ENCODE measurements at places on chromosomes 6 and 20. TPM values are rescaled to one million over a fixed set of nuclear protein-coding genes. Genes with fewer than 3 reads are reported as not detected.

Gene SNAP91
- polyA plus RNA-seq: not detected

DNA sequence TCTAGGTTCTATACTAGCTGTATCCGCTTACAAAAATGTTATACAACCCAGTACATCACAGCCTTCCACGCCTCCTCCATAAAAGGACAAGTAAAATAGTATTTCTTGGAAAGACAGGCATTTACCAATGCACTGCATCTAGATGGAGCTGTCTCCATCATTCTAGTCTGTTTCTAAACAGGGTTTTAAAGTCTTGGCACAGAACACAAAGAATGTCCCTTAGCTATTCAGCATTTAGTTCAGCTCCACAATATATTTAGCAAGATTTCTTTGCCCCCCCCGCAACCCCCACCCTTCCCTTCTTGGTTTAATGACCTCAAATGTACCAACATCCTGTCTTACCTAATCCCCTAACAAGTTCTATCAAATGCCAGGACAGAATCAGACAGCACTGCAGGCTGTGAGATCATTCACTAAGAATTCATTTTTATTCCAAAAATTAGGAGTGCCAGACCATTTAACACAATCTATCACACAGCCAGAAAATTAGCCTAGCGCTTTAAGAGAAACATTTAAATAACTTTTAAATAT lies 198.6 kb downstream of the BACH2 start:
- peak; percentile 83 for DNase-seq

GRCh38 chr6:105077596-105078385 lies 102.0 kb downstream of the POPDC3 start:
- DNase-seq: no peak

Gene MYBL2
- 6.4 TPM for polyA plus RNA-seq

Gene TAF11
- 15.2 TPM for polyA plus RNA-seq

Gene BFSP1
- 2.3 TPM for polyA plus RNA-seq

GRCh38 chr6:111024681-111025080 lies 42.8 kb downstream of the RPF2 start:
- DNase-seq: no peak

DNA sequence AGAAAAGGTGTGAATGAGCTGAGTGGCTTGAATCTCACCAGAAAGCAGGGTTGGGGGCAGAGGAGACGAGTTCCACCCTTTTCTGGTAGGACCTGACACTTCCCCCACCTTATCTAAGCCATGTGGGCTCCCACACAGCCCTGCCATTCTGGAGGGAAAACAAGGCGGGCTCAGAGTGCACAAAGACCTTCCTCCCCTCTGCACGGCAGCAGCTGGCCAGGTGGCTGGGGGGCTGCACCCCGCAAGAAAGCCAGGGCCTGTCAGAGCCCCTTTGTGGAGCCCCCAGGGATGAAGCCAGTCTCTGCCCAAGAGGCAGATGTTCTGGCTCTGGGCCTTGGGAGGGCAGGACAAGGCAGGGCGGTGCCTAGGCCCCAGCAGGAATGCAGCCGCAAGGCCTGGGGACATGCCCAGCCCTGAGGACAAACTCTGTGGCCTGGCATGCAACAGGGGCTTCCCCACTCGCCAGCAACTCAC lies 48.4 kb upstream of the DSN1 start:
- DNase-seq: peak; percentile 19

DNA sequence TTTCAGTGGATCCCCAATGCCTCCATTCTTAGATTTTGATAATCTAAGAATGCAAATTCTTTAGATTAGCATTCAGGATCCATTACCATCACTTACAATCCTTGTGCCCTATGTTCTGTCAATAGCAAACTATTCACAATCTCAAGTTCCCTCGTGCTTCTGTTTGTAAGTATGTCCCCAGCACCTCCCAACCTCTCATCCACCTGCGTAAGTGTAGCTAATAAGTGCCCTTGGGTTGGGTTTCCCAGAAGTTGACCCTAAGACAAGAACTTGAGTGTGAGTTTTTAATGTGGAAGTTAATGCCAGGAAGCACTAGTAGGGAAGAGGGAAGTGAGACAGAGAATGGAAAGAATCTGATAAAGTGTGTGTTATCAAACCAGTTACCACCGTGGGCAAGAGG lies 72.6 kb upstream of the PAK5 start:
- DNase-seq: no peak

Gene ABHD16B
- polyA plus RNA-seq: not detected

- no peak for DNase-seq
Measured at GRCh38 chr20:63962426-63963347, 6.5 kb upstream of the UCKL1 start.

- DNase-seq: no peak
Measured at GRCh38 chr20:56437196-56437960, 25.3 kb downstream of the CASS4 start.

DNA sequence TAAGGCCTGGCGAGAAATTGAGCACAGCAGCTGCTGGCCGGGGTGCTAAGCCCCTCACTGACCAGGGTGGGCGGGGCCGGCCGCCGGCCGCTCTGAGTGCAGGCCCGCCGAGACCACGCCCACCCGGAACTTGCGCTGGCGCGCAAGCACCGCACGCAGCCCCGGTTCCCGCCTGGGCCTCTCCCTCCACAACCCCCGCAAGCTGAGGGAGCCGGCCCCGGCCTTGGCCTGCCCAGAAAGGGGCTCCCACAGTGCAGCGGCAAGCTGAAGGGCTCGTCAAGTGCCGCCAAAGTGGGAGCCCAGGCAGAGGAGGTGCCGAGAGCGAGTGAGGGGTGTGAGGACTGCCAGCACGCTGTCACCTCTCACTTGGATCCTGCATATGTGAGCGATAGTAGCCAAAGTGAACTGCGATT lies 251.2 kb downstream of the GJA1 start:
- DNase-seq: no peak

Gene ZNF165
- 0.38 TPM for polyA plus RNA-seq

Gene SLC22A1
- polyA plus RNA-seq: 0.11 TPM

DNA sequence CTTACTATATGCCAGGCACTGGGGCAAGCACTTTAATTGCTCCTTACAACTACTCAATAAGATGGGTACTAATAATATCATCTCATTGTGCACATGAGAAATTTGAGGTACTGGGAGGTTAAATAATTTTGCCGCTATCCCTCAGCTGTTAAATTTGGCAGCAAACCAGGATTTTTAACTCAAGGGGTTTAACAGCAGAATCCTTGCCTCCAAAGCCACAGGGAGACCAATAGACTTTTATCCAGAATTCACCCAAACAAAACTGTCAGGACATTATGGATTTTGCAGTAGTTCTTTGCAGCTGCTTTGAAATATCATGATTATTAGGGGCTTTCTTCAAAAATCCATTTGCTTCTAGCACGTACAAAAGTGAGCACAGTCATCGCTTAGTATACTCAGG lies 136.2 kb downstream of the RPS12 start:
- DNase-seq: no peak

DNA sequence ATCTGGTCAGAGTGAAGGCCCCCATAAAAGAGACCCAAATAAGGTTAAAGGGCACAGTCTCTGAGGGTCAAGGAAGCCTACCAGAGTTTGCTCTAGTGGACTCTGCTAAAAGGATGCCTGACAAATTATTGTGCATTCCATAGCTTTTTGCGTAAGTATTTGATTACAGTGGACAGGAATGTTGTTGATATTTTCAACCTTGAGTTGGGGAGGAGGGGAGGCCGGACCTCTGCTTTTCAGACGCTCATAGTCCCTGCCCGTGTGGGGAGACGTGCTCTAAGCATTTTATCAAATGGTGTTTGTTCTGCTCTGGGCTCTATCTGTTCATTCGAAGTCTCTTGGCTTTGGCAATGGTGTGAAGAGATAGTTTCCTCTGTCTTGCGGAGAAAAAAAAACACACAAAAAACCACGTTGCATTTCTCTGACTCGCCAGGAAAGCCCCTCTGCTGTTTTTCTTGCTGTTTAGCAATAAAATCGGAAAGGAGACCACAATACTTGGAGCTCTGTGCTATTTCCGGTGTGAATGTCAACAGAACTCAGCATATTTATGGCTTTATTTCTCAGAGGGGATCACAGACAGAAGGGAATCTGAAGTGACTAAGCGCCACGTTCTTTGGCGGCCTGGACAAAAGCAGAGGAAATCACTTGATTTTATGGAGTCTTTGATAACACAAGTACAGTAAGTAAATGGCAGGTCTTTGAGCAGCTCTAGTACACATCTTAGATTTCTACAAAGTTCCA lies 159.8 kb downstream of the ZFP64 start:
- peak; percentile 76 for DNase-seq

- DNase-seq: no peak
Measured at GRCh38 chr6:31749301-31750036, 9.7 kb downstream of the MSH5 start.

Gene DPPA5
- not detected for polyA plus RNA-seq

DNA sequence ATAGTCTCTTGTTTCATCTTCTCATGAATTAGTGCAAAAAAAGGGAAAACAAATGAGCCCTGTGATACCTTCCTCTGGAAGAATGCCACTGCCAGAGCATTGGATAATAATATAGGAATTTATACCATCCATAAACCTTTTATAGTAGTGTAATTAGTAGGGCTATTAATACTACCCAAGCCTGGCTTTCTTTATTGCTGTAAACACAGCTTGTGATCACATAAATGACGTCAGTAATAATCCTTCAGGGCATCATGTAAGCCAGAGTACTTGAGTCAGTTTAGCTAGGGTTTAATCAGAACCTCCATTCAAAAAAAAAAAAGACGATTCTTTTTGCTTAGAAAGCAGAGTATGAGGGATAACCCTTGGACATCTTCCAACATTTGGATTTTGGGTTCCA lies 264.8 kb downstream of the SLC35F1 start:
- DNase-seq: no peak

DNA sequence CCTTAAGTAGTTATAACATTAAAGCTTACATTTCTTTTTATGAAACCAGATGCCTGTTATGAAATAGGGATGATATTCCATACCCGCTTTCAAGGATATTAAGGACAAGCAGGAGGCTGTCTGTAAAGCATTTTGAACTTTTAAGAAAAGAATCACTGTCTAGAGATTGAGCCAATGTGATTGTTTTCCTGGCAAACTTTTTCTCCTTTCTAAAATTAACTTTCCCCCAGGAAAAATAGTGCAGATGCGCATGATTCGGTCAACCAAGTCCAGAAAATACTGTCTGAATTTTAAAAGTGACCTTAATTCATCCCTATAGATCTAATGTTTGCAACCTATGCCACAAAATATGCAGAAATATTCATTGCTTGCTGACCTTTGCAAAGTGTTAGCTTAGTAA lies 15.1 kb upstream of the DEK start:
- DNase-seq: no peak

DNA sequence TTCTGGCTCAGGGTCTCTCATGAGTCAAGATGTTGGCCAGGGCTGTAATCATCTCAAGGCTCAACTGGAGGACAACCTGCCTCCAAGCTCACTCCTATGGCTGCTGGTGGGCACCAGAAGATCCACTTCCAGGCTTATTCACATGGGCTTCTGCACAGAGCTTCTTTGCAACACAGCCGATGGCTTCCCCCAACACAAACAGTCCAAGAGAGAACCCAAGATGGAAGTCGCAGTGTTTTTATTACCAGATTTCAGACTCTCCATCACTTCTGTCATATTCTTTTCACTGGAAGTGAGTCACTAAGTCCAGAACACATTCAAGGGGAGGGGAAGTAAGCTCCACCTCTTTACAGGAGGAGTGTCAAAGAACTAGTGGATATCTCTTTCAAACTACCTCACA lies 75.5 kb downstream of the CD164 start:
- DNase-seq: no peak

GRCh38 chr20:59073582-59073981 lies 31.0 kb upstream of the PRELID3B start:
- DNase-seq: no peak

Gene MAP7
- polyA plus RNA-seq: 0.45 TPM

DNA sequence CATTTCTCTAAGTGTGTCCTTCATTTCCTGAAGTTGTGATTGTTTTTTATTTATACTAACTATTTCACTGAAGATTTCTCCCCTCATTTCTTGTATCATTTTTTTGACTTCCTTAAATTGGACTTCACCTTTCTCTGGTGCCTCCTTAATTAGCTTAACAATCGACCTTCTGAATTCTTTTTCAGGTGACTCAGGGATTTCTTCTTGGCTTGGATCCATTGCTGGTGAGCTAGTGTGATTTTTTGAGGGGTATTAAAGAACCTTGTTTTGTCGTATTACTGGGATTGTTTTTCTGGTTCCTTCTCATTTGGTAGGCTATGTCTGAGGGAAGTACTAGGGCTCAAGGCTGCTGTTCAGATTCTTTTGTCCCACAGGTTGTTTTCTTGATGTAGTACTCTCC lies 92.8 kb downstream of the ESR1 start:
- DNase-seq: no peak

DNA sequence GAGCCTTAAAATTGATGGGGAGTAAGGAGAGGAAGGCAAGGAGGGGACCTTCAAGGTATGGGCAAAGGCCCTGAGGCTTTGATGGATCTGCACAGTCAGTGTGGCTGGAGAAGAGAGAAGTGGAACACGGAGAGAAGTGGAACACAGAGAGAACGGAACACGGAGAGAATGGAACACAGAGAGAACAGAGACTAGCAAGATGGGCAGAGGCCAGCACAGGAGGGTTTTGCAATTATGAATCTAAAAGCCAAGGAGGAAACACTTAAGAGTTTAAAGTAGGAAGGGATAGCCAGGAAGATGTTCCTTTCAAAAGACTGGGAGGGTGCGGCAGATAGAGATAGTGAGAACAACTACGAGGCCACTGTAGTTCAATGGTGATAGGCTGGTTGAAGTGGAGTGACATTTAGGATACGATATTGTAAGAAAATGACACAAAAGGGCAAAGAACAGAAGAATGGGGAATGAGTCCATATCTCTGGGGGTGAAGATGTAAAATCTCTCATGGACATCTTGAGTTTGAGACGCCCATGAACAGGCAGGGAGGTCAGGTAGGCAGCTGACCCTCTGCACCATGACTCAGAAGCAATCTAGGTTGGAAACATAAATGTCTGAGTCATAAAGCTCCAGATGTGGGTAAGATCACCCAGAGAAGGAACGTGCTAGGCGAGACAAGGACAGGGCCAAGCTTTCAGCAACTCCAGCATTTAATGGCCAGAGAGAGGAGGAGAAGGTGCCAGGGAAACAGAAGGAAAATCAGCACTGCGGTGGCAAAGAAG lies 25.4 kb downstream of the ZMYND8 start:
- DNase-seq: no peak

Gene LY6G5B
- 10.8 TPM for polyA plus RNA-seq

- no peak for DNase-seq
Measured at GRCh38 chr6:168714547-168715260, 273.7 kb downstream of the SMOC2 start.

DNA sequence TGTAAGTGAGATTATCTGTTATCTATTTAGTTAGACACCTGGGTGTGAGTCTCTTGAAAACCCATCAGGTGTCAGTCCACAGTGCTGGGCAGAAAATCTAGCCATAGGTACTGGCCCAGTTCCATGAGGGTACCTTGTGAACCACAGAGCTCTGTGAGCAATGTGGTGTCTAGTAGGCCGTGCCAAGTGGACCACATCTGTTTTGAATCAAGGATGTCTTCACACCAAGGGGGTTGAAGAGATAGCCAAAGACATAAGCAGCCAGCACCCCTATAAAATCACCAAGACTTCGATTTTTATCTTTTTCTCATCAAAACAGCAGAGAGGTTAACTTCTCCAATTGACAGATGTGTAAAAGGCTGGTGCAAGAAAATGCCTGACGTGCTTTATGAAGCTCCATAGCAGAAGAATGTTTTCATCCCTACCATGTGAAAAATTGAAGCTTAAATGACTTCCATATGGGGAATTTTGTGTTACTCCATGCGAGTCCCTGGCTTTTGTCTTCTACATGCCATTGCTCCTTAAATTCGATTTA lies 368.7 kb downstream of the HAO1 start:
- DNase-seq: peak; percentile 7

Gene IMPG1
- polyA plus RNA-seq: not detected

Measured in BJ (cell line).